Activated CD8-positive, alpha-beta memory T cell treated with anti-CD3 and anti-CD28 coated beads for 1 hour (primary cell): ENCODE measurements at places on chromosomes 4 and X.

GRCh38 chr4:49002931-49003330 lies 16.9 kb downstream of the CWH43 start:
- DNase-seq = no peak

GRCh38 chr4:159284733-159285132 lies 181.9 kb downstream of the RAPGEF2 start:
- DNase-seq = no peak

DNA sequence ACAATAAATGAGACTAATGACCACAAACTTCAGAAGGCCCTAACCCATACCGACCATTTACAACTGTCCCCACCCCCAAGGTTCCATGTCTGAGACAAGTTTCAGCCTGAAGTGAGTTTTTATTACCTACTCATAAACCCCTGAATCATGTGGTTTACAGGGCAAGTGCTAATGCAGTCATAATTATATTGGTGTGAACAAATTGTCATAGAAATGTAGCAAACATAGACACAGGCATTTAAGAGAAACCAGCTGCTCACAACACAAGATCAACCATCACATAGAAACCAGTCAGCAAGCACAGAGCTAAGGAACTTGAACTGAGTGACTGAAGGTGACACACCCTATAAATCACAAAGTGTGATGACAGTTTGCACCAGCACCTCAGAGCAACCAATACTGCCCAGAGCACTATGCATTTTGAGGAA lies 173.8 kb upstream of the MID1 start:
- DNase-seq = no peak

DNA sequence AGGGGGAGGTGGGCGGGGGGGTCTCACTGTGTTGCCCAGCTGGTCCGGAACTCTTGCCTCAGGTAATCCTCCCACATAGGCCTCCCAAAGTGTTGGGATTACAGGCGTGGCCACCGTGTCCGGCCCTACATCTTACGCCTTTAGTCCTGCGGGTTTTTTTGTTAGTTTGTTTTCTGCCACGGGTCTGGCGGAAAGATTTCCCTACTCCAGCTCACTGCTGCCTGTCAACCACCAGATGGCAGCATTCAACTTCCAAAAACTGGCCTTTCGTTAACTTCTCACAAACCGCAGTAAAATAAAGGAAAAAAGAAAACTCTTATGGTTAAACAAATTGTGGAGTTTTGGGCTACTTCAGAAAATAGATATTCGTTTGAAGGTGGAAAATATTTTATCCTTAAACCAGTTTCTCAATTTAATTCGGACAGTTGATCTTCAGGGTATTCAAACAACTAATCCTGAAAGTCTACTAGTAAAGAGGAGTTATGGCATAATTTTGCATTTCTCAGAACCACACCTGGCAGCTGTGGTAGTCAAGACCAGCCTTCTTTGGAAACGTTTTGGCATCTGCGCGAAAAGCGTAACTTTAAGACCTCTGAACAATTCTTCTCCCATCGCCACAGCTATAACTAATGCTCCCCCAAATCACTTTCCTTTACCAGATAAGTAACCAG lies 41.1 kb downstream of the LUZP4 start:
- no peak for DNase-seq

GRCh38 chr4:122639181-122639580 lies 18.3 kb upstream of the IL21 start:
- DNase-seq = no peak

DNA sequence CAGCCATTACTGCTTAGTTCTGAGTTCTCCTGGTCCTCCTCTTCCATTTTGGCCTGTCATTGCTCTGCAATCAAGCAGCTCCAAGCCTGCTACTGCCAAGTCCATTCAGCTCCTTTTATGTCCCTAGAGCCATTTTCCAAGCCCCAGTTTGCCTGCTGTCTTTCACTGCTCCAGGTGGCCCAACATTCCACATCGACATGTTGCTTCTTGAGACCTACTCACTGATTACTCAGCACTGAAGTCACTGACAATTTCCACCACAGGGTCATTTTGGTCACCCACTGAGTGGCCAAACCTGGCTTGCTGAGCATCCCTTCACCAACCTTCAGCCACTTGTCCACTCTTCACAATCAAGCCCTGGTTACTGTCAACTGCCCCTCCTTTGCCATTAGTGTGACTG lies 27.2 kb downstream of the LRIT3 start:
- DNase-seq = no peak

GRCh38 chrX:111264385-111264784 lies 5.9 kb downstream of the CAPN6 start:
- DNase-seq = no peak

- no peak for DNase-seq
Measured at GRCh38 chrX:10174810-10175209, 18.0 kb downstream of the CLCN4 start.

- DNase-seq = no peak
Measured at GRCh38 chr4:142282870-142283431, 563.1 kb downstream of the INPP4B start.

- DNase-seq = no peak
Measured at GRCh38 chr4:182215148-182215547, 28.1 kb upstream of the TENM3 start.

- no peak for DNase-seq
Measured at GRCh38 chr4:160523231-160523630, 1420.4 kb downstream of the RAPGEF2 start.

GRCh38 chrX:151596282-151596681 lies 32.8 kb downstream of the PASD1 start:
- DNase-seq = no peak

- no peak for DNase-seq
Measured at GRCh38 chrX:54157561-54157960, 25.5 kb downstream of the FAM120C start.
